Motor neuron (in vitro differentiated cells): ENCODE measurements at places on chromosomes 3 and 15. TPM values are rescaled to one million over a fixed set of nuclear protein-coding genes. Genes with fewer than 3 reads are reported as not detected.

DNA sequence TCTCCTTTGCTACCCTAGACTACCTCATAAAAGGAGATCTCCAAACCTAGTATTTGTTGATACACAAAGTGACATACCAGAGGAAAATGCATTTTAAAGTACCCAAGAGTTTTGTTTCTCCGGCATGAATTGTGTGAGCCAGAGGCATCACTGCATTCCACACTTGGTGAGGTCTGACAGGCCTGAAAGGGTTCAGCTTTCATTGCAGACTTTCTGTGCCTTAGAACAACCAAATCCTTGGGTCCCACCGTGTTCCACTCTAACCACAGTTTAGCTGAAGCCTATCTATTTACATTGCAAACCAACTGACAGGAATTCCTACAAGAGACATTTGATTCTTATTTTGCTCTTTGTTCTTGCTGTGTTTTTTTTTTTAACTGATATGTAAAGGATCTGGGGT lies 21.0 kb upstream of the EID1 start:
- no peak for ATAC-seq

- no peak for ATAC-seq
These were observed 2.1 kb downstream of the PODXL2 start for GRCh38 chr3:127630811-127631714.

ALG1L2 gene
- 1.6 and 2.0 TPM in 2 replicates for total RNA-seq

DNA sequence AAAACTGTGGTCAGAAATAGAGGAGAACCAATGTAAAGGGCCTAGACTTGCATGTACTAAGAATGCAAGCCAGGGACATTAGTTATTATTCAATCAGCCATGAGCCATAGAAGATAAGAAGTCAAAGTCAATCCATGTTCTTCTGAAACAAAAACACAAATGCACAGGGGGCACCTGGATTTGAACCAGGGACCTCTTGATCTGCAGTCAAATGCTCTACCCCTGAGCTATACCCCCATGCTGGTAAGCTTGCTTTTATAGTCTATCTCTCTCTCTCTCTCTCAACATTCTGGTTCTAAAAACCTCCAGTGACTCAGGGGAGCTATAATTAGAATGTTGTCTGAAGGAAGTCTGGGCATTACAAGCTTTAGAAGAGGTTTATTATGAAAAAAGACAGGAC lies 85.6 kb upstream of the ACP3 start:
- ATAC-seq = no peak

DNA sequence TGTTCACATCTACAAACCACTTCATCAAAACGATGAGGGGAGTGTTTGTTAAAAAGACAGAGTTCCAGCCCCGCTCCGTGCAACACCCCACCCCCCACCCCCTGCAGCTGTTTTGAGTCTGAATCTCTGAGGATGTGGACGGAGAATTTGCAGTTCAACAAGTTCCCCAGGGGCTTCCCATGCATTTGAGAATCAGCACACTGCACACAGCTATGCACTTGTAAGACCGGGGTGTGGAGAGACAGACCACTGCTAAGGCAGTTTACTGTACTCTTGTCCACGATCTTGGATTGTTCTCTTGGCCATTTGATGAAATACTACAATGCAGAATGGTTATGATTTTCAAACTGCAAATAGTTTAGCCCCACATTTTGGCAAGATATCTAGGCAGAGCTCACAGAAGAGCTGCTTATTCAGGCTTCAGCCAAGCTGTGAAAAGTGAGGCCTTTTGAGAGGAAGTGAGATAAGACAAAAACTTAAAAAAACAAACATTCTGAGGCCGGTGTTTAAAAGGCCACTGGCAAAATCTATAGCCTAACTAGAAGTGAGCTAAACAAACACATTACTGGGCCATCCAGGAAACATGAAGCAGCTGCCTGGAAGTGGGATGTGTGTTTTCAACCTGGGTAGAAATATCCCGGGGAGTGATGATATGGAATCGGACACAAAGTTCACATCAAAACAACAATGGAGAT lies 308.2 kb upstream of the ADAMTS9 start:
- no peak for ATAC-seq

DNA sequence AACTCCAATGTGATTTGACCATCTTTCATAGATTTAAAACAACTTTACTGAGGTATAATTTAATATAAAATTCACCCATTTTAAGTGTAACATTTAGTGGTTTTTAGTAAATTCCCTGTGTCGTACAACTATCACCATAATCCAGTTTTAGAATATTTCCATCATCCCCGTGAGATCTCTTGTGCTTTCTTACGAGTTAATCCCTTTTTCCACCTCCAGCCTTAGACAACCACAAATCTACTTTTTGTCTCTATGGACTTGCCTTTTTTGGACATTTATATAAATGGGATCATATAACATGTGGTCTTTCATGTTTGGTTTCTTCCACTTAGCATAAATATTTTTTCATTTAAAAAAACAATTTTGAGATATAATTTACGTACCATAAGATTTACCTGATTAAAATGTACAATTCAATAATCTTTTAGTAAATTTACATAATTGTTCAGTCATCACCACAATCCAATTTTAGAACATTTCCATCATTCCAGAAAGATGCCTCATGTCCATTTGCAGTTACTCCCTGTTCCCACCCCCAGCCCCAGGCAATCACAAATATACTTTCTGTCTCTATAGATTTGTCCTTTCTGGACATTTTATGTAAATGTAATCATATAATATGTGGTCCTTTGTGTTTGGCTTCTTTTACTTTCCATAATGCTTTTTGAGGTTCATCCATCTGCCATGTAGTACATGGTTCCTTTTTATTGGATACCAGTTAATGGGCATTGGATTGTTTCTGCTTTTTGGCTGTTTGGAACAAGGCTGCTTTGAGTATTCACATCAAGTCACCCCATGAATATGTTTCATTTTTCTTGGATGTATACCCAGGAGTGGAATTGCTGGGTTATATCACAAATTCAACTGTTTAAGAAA lies 3.1 kb downstream of the OXSR1 start:
- peak; percentile 6 for ATAC-seq

COL6A5 gene
- 0.05 TPM in 1 of 2 replicates, not detected in the other for total RNA-seq

CLDN16 gene
- total RNA-seq = 0.19 and 0.24 TPM in 2 replicates

CALML4 gene
- 7.8 and 8.4 TPM in 2 replicates for total RNA-seq

DNA sequence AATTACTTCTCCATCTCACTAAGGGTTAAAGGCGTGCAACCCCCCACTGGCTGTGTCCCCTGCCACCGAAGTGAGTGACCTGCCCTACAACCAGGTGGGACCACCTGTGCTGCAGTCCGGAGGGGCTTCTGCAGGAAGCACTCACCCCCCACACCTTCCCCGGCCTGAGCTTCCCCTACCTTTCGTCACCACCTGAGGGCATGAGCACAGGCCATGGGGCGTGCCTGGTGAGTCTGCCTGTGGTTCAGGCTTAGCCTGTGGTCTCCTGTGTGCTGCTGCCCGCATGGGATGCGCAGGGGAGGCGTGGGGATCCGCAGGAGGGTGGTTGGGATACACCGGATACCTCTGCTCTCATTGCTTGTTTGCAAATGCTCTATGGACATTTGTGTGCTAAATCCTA lies 46.0 kb downstream of the KLHL25 start:
- no peak for ATAC-seq

DNA sequence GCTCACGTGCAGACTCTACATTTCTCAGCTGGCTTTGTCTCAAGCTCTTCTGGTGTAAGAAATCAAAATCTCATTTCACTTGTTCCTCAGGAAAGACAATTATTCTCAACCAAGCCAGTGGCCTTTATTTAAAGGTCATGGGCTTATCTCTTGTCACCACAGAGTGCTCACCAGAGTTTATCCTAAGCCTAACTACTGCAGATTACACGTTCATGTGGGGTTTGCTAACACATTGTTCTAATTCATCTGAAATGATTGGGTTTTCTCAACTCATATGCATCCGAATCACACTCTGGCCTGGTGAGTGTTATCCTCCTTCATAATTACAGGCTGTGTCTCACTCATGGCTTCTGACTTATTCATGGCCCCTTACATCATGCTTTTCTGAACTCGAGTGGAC lies 83.3 kb upstream of the TSC22D2 start:
- no peak for ATAC-seq

DNA sequence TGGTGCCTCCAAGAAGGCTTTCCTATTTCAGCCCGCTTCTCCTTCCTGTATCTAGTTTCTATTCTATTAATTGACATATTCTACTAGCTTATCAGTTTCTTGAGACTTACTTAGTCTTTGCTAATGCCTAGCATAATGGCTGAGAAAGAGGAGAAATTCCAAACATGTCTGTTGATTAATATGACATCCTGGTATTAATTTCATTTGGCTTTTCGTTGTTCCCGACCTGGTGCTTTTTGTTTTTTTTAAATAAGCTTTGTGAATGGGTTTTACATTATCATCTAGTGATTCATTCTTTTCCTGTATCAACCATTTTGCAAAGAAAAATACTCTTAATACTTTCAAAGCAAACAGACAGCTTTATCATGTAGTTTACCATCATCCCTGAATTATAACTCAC lies 13.1 kb downstream of the WDR53 start:
- no peak for ATAC-seq

DNA sequence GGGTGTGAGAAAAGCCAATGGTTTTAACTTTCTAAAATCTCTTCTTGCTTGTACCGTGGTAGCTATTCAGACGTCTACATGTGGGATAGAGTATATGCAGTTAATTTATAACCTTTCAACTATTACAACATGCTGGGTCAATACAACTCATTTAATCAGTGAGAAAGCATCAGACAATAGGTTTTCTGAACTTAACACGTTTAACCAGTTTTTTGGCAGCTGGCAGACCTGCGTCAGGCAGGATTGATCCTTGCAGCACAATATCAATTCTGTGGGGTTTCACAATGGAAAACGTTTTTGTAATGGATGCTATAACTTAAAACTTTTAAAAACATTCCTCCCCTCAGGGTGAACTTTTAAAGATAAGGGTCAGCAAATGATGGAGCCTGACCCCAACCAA lies 6.5 kb downstream of the GNB5 start:
- ATAC-seq = no peak

DNA sequence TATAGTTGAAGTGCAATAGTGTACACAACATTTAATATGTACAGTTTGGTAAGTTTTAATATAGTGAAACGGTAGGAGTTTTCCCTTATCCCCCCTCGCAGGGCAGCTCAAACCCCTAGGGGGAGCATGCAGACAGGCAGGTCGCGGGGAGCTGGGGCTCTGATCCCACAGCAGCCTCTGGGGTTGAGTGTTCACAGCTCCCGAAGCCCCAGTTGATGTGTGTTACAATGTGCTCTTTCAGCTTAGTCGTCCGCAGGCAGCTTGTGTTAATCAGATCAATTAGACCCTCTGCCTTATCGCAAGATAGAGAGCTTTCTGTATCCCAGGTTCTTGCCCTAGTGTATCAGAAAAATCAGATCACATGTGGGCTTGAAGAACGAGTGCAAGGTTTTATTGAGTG lies 143.1 kb upstream of the CHRNA7 start:
- ATAC-seq = no peak

GRCh38 chr15:40121911-40122638 lies 13.4 kb upstream of the BMF start:
- no peak for ATAC-seq

DNA sequence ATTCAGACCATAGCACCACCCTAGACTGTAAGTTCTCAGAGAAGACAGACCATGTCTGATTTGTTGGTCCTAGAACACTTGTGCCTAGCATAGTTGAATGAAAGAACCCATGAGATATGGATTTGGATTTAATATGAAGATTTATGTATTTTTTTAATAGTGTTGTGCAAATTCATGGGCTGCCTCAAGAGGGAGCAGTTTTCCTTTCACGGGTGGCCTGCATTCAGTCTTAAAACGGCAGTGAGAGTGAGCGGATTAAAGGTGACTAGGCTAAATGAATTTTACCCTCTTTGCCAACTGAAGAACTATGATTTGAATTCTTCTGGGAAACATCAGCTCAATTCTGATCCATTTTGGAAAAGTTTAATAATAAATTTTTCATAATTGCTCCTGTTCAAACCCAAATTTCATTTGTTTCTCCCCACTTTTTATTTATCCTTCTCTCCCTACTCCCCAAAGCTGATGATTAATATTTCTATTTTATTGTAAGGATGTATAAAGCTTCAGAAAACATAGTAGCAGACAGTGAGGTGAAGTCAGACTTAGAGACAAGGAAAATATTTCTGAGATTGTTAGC lies 67.3 kb downstream of the MORC1 start:
- ATAC-seq = no peak

REC114 gene
- not detected in 2 replicates for total RNA-seq

GRCh38 chr3:88364926-88365325 lies 215.2 kb downstream of the C3orf38 start:
- ATAC-seq = no peak

DNA sequence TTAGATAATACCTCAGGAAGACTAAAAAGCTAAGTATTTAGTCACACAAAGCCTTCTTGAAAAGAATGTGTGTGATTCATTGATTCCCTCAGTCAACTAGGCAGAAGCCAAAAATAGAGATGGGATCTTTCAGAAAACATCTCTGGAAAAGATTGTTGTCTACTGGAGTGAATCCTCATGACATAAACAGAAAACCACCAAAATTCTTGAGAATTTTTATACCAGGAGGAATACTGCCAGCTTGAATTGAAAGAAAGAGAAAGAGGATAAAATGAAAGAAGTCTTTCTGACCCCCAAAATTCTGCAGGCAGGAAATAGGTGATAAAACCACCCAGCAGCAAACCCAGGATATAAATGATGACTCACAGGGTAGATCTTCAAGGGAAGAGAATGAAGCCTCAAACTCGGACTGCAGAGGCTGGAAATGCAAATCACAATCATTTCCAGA lies 363.1 kb upstream of the PLSCR5 start:
- no peak for ATAC-seq

- ATAC-seq = no peak
These were observed 123.4 kb upstream of the C2CD4B start for GRCh38 chr15:62288361-62289017.

DNA sequence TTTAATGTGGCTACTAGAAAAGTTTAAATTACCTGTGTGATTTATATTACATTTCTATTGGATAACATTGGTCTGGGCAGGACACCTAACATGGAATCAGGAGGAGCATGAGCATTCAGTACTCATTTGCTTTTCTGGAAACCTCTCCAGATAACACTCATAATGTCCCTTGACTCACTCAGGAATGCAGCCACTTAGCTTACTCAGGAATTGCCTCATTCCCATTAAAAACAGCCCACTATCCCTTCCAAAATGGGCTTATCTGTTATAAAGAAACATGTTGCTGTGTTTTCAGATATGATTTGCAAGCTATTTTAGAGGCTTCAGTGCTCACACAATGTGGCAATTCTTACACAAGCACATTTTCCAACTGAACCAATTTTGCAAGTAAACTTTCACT lies 17.1 kb downstream of the GBE1 start:
- no peak for ATAC-seq

- ATAC-seq = peak; percentile 88
These were observed at the start of gene PAQR5 for GRCh38 chr15:69298697-69299441. Gene PAQR5 (plus strand): TSS chr15:69298912. CDS start chr15:69360081, 61,169 bp downstream.

HEMK1 gene
- total RNA-seq = 13.5 and 15.5 TPM in 2 replicates

- ATAC-seq = peak; percentile 78
These were observed 109.3 kb downstream of the SHQ1 start for GRCh38 chr3:72738752-72739530.
